Activated CD4-positive, alpha-beta T cell treated with anti-CD3 and anti-CD28 coated beads, Interleukin-2, amount 10 ng/mL, durations not matched to agents 24 days and 14 days (primary cell): ENCODE measurements at places on chromosomes 12 and 14.

DNA sequence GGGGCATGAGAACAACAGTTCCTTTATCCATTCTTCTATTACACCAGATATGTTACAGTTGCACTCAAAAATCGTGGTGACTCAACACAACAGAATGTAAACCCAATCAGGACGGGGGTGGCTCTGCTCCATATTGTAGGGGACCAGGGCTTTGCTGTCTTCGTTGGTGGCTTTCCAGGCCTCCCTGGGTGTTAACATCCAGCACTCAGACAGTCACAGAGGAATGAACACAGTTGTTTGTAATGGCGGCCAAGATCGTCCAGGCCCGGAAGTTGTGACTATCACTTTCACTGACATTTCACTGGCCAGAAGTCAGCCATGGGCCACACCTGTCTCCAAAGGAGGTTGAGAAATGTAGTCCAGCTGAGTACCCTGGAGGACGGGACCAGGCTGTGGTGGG, 204.1 kb downstream of the CACNA1C start:
- no peak overlapping the region for H3K4me3 ChIP-seq
- H3K27me3 ChIP-seq, result no peaks in the 10 kb centered on the region
- DNase-seq, result no peak
- no peaks in the 10 kb centered on the region for H3K4me1 ChIP-seq

DNA sequence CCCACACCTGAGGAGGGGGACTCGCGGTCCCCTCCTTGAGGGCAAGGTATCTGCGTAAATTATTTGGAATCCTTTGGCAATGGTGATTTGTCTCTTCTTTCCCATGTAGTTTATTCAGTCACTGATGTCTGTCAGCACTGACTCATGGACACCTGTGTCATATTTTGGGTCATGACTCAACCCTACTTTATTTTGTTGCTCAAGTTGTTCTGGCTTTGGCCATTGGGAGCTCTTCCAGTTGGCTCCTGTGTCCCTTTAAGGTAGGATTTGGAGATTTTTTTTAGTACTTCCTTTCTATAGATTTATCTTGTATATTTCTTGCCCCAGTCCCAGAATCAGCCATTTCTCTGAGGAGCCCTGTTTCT, 47.4 kb upstream of the C14orf180 start:
- H3K27ac ChIP-seq, result no peak overlapping the region
- no peak overlapping the region for H3K4me3 ChIP-seq
- no peaks in the 10 kb centered on the region for H3K4me1 ChIP-seq

DNA sequence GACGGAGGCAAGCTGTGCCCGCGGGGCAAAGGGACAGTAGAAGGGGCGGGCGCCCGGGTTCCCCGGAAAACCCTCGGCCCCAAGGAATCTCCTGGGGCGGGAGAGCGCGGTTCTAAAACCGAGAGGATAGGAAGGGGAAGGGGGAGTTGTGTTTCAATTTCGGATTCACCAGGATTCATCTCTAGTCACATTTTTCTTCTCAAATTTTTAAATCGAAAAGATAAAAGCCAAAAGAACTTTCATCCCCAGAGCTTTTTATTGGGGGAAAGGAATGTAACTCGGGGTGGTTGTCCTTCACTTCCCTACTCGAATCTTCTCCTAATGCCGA, 1.4 kb downstream of the BMP4 start:
- H3K36me3 ChIP-seq, result peaks cover 6% of the 10 kb centered on the region
- no peak for DNase-seq
- peak overlapping the region; percentile 53 for H3K27ac ChIP-seq
- peaks cover 20% of the 10 kb centered on the region for H3K4me1 ChIP-seq

GRCh38 chr12:57755454-57756372, 810 bp downstream of the MARCHF9 start:
- peak; percentile 79 for DNase-seq
- peak overlapping the region; percentile 72 for H3K27ac ChIP-seq
- H3K4me3 ChIP-seq, result peak overlapping the region; percentile 89
- no peaks in the 10 kb centered on the region for H3K27me3 ChIP-seq
- H3K36me3 ChIP-seq, result peaks cover 36% of the 10 kb centered on the region

GRCh38 chr12:47053961-47054360, 25.5 kb upstream of the PCED1B start:
- H3K4me1 ChIP-seq, result no peaks in the 10 kb centered on the region
- no peaks in the 10 kb centered on the region for H3K27me3 ChIP-seq
- H3K27ac ChIP-seq, result no peak overlapping the region
- no peak overlapping the region for H3K4me3 ChIP-seq
- no peak for DNase-seq
- H3K36me3 ChIP-seq, result peaks cover 5% of the 10 kb centered on the region

DNA sequence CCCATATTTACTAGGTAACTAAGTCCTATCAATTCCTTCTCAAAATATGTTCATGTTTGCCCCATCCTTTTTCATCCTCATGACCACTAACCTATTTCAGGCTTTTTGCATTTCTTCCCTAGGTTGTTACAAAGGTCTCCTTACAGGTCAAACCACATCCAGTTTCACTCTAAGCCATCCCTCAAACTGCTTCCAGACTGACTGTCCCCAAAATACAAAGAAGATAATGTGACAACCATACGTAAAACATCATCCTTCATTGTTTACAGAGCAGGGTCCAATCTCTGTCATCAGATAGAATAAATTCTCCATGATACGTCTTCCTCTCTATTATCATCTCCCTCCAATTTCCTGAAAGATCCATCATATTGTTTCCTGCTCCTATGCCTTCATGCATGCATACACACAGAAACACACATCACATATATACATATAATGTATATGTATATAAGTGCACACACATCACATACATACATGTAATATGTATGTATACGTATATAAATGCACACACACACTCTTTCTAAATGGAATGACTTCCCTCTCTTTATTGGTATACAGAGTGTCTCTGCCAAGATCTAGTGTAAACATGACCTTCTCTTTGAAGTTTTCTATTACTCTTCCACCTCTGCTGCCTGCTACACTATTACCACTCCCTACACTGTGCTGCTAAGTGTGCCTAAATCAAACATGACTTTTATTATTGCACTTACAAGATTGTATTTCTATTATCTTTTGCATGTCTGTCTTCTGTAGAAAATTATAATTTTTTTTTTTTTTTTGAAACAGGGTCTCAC, 30.7 kb upstream of the EPS8 start:
- peaks cover 4% of the 10 kb centered on the region for H3K27me3 ChIP-seq
- H3K36me3 ChIP-seq, result no peaks in the 10 kb centered on the region
- H3K27ac ChIP-seq, result no peak overlapping the region
- H3K4me3 ChIP-seq, result no peak overlapping the region
- no peaks in the 10 kb centered on the region for H3K4me1 ChIP-seq

- no peaks in the 10 kb centered on the region for H3K36me3 ChIP-seq
- no peak for DNase-seq
- H3K4me1 ChIP-seq, result no peaks in the 10 kb centered on the region
- no peaks in the 10 kb centered on the region for H3K27me3 ChIP-seq
- H3K4me3 ChIP-seq, result no peak overlapping the region
- no peak overlapping the region for H3K27ac ChIP-seq
These were observed 77.6 kb upstream of the PRKD1 start for GRCh38 chr14:30005114-30005808.

DNA sequence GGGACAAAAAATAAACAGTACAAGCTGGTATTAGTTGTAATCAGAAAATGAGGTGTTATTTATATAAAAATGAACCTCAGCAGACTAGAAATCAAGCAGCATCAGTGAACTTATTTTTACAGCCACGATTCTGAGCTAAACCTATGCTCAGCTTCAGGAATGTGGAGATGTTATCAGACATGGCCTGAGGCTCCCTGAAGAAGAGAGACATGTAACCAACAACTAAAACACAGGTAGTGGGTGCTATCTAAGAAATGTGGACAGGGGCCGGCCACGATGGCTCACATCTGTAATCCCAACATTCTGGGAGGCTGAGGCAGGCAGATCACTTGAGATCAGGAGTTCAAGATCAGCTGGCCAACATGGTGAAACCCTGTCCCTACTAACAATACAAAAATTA, 534.3 kb downstream of the VRK1 start:
- no peaks in the 10 kb centered on the region for H3K27me3 ChIP-seq
- DNase-seq, result no peak
- no peak overlapping the region for H3K4me3 ChIP-seq

GRCh38 chr12:110012137-110012536, 12.9 kb downstream of the ANKRD13A start:
- no peak for DNase-seq
- no peak overlapping the region for H3K4me3 ChIP-seq
- H3K27ac ChIP-seq, result peak overlapping the region; percentile 38

GRCh38 chr12:75374971-75375370, 15.9 kb upstream of the GLIPR1L2 start:
- H3K27ac ChIP-seq, result no peak overlapping the region
- no peak overlapping the region for H3K4me3 ChIP-seq
- DNase-seq, result no peak
- H3K4me1 ChIP-seq, result no peaks in the 10 kb centered on the region
- no peaks in the 10 kb centered on the region for H3K27me3 ChIP-seq

GRCh38 chr14:65187421-65188049, 85.2 kb upstream of the MAX start:
- H3K27me3 ChIP-seq, result peaks cover 2% of the 10 kb centered on the region
- H3K4me1 ChIP-seq, result peaks cover 16% of the 10 kb centered on the region
- H3K4me3 ChIP-seq, result no peak overlapping the region
- no peak for DNase-seq
- no peak overlapping the region for H3K27ac ChIP-seq

GRCh38 chr14:102320671-102321455, 1.3 kb downstream of the ZNF839 start:
- peak overlapping the region; percentile 93 for H3K4me3 ChIP-seq
- H3K27me3 ChIP-seq, result no peaks in the 10 kb centered on the region
- peaks cover 4% of the 10 kb centered on the region for H3K36me3 ChIP-seq
- H3K27ac ChIP-seq, result peak overlapping the region; percentile 88
- no peak for DNase-seq
- peaks cover 38% of the 10 kb centered on the region for H3K4me1 ChIP-seq

- no peak for DNase-seq
- no peak overlapping the region for H3K4me3 ChIP-seq
- no peak overlapping the region for H3K27ac ChIP-seq
- H3K27me3 ChIP-seq, result peaks cover 2% of the 10 kb centered on the region
These were observed 184.3 kb upstream of the RTL1 start for GRCh38 chr14:101087614-101088394.
